ENCODE measurements at places on chromosomes 5 and 9.

- DNase-seq: no peak
These were observed 37.7 kb upstream of the PDCL start for GRCh38 chr9:122866079-122866478.

DNA sequence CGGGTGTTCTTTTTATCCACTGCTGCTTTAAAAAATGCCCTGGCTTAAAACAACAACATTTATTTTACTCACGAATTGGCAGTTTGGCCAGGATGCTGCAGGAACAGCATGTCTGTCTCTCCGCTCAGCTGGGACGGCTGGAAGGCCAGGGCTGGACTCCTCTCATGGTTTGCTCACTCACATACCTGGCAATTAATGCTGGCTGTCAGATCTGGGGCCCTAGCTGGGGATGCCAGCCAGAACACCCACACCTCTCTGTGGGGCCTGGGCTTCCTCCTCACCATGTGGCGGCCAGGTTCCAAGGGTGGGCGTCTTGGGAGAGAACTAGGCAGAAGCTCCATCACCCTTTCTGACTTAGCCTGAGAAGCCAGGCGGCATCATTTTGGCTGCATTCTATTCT is 189.1 kb upstream of the IL12B start:
- DNase-seq: no peak

DNA sequence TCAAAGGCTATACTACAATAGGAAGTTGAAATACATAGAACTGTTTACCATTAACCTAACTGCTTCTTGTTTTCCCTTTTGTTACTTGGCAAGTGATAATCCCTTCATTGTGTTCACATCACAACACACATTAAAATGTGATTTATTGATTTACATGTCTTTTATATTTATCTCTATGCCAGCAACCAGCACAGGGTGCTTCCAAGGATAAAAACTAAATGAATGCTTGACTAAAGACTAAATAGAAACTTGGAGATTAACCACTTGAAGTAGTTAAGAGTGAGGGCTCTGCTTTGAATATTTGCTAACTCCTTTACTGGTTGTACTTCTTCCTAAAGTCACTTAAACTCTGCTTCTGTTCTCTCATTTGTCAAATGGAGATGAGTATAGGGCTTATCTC is 1730.6 kb downstream of the EFNA5 start:
- no peak for DNase-seq

- no peak for DNase-seq
These were observed 2.0 kb upstream of the TRIM14 start for GRCh38 chr9:98121058-98121457.

DNA sequence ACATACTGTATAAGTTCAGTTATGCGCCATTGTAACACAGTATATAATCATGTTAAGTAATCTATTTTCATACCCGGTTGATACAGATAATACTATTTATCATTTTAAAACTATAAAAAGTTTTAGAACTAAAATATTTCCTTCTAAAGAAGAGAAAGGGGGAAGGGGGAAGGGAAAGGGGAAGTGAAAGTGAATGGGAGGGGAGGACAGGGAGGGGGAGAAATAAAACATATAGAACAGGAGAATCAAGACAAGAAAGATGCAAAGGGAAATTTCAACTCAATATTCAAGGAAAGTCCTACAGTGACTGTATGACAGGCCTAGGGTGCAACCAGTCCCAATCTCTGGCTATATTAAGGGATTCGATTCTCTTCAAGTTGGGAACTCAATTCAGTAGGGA is 1278.8 kb downstream of the MAT2B start:
- DNase-seq: no peak

DNA sequence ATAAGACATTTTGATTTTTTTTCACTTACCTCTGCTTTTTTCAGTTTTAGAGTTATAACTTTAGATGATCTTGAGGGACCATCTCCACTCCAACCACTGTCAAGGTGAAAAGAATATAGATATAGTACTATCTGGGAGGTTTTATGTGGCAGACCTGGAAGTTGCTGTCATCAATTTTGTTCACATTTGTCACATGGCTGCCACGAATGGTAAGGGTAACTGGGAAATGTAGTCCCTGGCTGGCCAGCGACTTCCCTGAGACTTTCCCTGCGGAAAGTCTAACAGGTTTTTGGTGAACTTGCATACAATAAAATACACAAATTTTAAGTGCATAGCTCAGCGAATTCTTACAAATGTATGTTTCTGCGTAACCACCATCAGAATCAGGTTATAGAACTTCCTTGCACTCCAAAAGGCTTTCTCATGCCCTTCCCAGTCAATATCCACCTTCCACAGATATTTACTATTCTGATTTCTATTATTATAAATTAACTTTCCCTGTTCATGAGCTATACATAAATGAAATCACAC is 121.5 kb downstream of the MAT2B start:
- no peak for DNase-seq

DNA sequence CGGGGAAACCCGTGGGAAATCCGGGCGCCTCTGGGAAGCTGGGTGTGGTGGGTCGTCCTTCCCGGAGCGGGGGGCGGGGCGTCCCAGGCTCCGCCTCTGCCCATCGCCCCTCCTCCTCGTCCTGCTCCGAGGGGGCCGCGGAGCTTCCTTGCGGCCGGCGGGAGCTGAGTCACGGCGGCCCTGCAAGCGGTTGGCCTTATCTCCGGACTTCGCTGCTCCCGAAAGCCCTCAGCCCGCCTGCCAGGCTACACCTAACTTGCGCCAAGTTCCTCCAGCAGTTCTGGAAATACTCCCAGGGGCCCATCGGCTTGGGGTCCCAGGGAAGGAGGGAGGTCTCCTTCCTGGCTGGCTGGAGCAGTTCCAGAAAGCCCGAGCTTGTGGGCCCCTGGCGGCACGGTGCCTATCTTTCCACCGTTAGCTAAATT is 54.1 kb upstream of the CDKN2AIPNL start:
- peak; percentile 97 for DNase-seq

- DNase-seq: no peak
These were observed 150.4 kb upstream of the POU5F2 start for GRCh38 chr5:93891491-93892480.

GRCh38 chr5:85868070-85868469 is 749.7 kb upstream of the COX7C start:
- DNase-seq: no peak

DNA sequence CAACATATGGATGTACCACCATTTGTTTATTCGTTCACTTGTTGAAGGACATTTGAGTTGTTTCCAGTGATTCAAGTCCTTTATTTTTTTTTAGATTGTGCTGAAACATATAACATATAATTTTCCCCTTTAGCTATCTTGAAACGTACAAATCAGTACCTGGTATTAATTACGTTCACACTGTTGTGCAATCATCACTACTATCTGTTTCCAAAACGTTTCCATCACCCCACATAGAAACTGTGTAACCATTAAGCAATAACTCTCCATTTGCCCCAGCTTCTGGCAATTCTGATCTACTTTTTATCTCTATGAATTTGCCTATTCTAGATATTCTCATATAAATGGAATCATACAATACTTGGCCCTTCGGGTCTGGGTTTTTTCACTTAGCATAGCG is 116.0 kb downstream of the FGF1 start:
- DNase-seq: no peak

- no peak for DNase-seq
These were observed 163.4 kb upstream of the CD180 start for GRCh38 chr5:67360047-67360446.

DNA sequence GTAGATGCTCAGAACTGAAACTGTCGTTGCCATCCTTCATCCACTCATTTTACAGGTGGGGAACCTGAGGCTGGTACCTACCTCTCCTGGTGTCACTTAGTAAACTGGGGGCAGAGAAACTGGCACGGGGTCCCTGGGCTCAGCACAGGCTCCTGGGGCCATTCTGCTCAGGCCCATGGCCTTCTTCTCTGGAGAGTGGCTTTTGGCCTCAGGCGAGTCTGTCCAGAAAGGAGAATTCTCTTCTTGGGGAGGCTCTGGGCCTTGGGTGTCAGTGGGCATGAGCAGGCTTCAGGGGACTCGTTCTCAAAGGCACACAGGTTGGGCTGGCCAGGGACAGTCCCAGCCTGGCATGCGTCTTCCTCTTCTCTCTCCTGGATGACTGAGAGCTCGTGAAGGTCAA is 24.6 kb downstream of the COL5A1 start:
- DNase-seq: no peak

DNA sequence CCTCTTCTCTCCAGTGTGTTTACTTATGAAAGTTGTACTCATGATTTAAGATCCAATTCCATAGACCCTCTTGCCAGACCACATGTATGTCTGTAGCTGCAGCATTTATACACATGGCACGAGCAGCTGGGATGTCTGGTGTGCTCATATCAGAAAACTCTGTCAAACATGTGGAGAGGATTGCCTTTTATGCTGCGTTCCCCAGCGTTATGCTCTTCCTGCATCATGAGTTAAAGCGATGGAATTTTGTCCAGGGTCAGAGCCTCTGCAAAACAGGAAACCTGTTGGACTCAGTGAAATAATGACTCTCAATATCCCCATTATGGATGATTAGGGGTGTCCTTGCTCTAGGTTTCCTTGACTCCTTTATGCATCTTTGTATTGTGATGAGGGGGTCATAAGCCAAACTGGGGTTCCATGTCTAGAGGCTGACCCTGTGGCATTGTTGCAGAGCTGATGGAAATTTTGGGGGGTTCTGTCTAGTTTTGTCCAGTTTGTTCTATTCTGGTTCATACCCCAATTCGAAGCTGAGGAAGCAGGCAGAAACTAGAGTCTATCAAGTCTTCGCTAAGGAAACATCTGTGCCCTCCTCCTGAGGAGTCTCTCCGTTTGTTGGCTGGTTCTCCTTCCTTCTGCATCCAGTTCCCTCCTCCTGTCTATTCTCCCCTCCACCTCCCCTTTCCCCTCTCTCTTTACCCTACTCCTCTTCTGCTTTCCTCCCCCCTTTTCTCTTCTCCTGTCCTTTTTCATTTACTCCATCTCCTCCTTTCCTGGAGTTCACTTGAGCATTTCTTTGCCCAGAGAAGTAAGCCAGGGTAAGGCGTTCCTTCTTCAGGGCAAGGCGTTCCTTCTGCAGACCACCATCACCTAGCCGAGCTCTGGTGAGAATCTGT is 252.8 kb downstream of the MAST4 start:
- no peak for DNase-seq

GRCh38 chr5:14064841-14065240 is 78.3 kb upstream of the TRIO start:
- DNase-seq: no peak
